ENCODE measurements at places on chromosomes 5 and 9.

- DNase-seq, result no peak
Observed at GRCh38 chr5:81359881-81360280, 34.1 kb downstream of the ACOT12 start.

DNA sequence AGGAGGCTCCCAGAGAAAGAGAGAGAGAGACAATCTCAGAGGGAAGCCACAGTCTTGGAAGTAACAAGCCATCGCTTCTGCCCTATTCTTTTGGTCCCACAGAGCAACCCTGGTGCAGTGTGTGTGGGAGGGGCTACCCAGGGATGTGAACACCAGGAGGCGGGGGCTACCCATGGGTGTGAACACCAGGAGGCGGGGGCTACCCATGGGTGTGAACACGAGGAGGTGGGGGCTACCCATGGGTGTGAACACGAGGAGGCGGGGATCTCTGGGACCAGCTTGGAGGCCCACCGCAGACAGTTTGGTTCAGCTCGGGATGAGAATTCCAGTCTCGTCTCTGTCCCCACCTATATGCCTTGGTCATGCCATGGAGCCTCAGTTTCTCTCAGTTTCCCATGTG is 44.9 kb downstream of the HMCN2 start:
- no peak for DNase-seq

DNA sequence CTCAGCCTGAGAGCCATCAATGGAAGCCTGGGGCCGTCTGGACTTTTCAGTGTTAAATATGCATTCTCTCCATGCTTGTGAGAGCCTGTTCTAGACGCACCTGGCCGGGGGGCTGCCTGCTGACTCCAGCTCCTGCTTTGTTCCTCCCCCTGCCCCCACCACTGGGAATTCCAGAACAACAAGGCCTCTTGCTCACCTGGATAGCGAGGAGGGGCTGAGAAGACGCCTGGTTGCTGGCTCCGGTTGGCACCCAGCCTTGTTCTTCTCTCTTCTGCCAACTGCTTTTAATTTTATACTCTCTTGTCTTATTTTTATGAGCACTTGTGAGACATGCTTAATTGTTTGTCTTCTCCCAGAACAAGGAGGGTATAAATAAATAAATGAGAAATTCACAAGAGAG is 15.0 kb upstream of the RAPGEF1 start:
- no peak for DNase-seq

DNA sequence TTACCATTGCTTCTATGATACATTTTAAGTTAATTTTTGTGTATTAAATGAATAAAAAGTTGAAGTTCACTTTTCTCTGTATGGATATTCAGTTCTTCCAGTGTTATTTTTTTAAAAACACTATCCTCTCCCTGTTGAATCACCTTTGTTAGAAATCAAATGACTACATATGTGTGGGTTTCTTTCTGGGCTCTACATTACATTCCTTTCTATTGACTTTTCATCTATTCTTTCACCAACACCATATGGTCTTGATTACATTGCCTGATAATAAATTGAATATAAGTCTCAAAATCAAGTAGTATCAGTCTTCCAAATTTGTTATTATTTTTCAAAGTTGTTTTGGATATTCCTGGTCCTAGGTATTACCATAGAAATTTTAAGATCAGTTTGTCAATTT is 7.3 kb upstream of the RASEF start:
- no peak for DNase-seq

DNA sequence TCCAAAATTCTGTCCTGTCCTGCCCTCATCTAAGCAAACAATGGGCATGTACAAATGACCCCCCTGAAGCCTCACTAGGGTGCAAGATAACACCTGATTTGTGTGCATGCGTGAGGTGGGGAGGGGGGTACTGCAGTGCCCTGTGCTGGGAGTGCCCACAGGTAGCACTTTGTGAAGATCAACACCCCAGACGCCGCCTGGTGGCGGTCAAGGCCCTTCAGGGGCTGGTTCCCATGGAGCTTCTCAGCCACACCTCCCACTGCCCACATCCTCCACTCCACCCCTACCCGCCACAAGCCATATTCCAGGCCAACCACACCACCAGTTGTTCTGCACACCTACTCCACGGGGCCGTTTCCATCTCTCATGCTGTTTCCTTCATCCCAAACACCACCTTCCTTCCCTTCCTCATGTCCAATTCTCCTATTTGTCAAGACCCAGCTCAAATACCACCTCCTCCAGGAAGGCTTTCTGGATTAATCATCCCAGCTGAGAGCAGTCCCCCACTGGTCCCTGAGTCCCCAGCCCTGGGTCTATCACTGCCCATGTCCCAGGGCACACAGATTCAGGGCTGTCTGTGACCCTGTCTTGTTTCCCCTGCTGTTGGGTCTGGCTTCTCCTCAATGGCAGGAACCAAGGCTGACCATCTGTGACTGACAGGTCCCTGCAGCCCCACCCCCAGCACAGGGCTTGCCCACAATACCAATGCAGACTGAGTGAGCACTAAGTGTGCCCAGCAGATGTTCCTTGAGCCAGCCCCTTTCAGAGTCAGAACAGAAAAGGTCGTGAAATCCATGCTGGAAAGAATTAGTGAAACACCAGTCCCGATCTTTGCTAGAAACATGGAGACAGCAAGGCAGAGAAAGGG is 178.4 kb downstream of the PAX5 start:
- DNase-seq, result peak; percentile 24

- no peak for DNase-seq
Observed at GRCh38 chr5:149215478-149216090, 56.1 kb upstream of the AFAP1L1 start.

DNA sequence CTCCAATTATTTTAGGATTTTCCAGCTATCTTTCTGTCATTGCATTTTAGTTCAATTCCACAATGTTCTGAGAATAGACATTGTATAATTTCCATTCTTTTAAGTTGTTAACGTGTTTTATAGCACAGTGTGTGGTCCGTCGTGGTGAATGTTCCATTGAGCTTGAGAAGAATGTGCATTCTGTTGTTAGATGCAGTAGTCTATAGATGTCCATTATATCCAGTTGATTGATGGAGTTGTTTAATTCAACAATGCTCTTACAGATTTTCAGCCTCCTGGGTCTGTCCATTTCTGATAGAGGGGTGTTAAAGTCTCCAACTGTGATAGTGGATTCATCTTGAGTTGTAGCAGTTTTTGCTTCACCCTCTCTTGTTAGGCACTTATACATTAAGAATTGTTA is 1587.7 kb upstream of the NUDT12 start:
- DNase-seq, result no peak

GRCh38 chr9:109478665-109479380 is 19.3 kb downstream of the PTPN3 start:
- DNase-seq, result no peak

- DNase-seq, result no peak
Observed at GRCh38 chr9:126652140-126652582, 38.4 kb downstream of the LMX1B start.

DNA sequence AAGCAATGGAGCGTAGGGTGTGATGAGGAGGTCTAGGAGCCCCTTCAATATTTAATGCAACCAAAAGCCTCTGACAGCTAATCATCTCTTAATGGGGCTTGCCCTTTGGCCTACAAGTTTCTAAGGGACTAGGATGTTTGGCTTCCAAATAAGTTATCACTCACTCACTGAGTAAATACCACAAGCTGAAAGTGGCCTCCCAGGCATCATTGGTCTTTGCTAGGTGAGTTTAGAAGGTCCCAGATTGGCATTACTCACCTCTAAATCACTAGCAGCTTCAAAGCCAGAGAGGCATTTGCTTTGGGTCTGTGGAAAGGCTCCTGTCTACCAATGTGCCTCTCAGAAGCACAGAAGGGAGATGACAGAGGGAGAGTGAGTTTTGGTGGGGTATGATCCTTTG is 344.2 kb downstream of the NTRK2 start:
- no peak for DNase-seq

Measured in stimulated activated CD4-positive, alpha-beta T cell treated with anti-CD3 and anti-CD28 coated beads, Interleukin-12 subunit alpha, Interleukin-12 subunit beta, amount 100 ng/mL, for 48 hours (primary cell).